ENCODE measurements at places on chromosomes 3 and 15.

DNA sequence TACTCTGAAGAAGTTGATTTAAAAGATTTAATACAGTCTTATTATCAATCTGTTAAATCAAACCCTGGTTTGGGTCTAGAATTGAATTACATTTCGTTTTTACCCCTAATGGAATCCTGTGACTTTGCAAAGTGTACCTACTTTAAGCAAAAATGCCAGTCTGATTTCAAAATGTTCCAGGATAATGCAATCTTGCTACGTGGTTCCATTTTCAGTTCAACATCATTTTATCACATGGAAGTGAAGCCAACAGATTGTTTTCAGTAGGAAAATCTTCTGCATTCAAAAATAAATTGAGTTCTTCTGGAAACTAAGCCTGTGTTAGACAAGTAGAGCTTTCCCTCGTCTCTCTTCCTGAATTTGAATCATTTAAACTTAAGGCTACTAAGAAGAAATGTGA is 356.4 kb downstream of the CHST2 start:
- no peak for DNase-seq

- DNase-seq, result no peak
These were observed 45.0 kb upstream of the PRICKLE2 start for GRCh38 chr3:64270142-64270865.

- no peak for DNase-seq
These were observed 6.7 kb upstream of the DNAJA4 start for GRCh38 chr15:78257681-78258080.

GRCh38 chr3:154614601-154615000 is 184.6 kb upstream of the GPR149 start:
- DNase-seq, result no peak

- no peak for DNase-seq
These were observed 65.4 kb downstream of the ABI3BP start for GRCh38 chr3:100927775-100928174.

DNA sequence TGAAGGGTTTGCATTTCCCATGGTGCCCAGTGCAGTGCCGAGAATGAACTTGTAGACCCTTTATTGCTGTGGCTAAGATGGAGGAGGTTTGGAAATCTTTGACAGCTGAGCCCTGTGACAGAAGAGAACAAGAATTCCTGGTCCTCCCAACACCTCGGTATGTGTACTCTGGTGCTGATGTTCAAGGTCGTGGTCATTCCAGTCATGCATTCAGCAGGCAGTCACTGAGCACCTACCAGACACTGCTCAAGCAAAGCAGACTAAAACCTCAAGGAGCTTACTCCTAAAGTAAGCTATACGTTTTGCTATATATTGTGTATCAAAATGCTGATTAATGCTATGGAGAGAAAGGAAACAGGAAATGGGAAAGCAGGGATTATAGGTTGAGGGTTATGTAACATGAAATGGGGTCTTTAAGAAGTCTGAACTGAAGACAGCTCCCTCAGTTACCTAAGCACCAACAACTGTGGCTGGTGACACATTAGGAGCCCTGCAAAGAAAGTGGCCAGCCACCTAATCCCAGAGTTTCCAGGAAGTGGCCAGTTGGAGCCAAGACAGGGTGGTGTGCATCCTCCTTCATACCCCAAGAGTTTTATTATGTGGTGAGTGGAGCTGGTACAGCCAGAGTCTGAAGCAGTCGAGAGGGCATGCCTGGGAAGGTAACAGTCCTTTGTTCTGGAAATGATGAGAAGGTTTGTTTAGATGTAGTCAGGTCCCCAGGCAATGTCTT is 65.0 kb downstream of the CCNL1 start:
- DNase-seq, result no peak

- no peak for DNase-seq
These were observed 17.7 kb downstream of the FOXB1 start for GRCh38 chr15:60021589-60022378.

GRCh38 chr3:177362626-177363025 is 165.3 kb upstream of the TBL1XR1 start:
- DNase-seq, result no peak
